ENCODE measurements at places on chromosomes 2 and 18.
A peak's percentile ranks its signal among the peaks of the same experiment; 100 is the strongest.

- DNase-seq, result no peak
Measured at GRCh38 chr18:13371689-13372418, 153.3 kb downstream of the LDLRAD4 start.

DNA sequence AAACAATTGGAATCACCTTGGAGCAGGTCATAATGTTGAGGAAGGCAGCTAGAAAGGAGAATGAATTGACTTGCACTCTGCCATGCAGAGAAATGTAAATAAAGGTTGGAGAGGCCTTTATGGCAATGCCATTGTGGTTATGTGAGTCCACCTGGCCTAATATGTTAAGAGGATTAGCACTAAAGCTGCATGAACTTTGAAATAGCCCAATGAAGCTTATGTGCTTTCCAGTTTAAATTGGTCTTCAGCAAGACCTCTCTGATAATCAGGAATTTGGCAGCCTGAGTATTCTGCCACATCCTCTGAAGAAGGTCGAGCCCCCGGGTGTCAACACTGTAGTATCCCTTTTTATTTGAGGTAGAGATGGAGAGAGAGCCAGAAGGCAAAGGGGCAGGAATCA, 464.9 kb downstream of the CDH2 start:
- DNase-seq, result no peak

- no peak for DNase-seq
Measured at GRCh38 chr2:5826979-5827655, 134.9 kb downstream of the SOX11 start.

DNA sequence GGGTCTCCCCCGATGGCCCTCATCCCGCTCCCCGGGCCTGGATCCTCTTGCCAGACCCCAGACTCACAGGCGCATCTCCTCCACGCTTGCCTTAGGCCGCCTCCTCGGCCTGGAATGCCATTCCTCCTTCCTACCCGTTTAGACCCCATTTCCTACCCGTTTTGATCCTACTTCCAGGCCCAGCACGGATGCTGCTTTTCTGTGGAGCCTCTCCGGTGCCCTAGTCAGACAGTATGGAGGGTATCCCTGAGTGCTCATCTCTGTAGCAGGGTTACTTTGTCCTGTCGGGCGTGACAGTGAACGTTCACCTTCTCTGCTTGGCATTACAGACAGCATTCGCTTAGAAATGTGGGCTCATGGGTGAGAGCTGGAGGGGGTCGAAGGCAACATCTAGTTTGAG, 9.3 kb downstream of the TOGARAM2 start:
- DNase-seq, result no peak

- DNase-seq, result peak; percentile 89
Measured at GRCh38 chr2:207227062-207227748, 61.5 kb upstream of the KLF7 start.

- DNase-seq, result no peak
Measured at GRCh38 chr2:31937741-31938140, 73.1 kb downstream of the MEMO1 start.

GRCh38 chr18:74450626-74451025, 6.5 kb downstream of the DIPK1C start:
- DNase-seq, result no peak

DNA sequence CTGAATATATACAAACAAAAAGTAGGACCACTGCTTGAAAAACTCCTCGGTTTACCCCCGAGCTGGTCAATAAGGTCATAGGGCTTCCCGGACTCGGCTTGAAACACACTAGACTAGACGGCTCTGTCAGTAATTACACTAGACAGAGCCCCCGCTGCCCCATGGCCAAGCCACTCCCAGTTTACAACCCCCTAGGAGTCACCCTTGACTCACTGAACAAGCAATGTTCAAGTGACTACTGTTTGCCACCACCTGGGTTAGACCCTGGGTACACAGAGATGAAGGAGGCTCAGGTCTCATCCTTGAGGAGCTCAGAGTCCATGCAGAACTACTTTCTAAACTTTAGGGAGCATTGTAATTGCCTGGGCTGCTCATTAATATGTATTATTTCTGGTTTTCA, 13.7 kb upstream of the PRELID3A start:
- no peak for DNase-seq

GRCh38 chr2:14479486-14479885, 153.0 kb upstream of the LRATD1 start:
- no peak for DNase-seq

GRCh38 chr2:183269956-183270355, 145.7 kb downstream of the NUP35 start:
- DNase-seq, result no peak

GRCh38 chr2:109157563-109158105, 28.6 kb downstream of the SH3RF3 start:
- no peak for DNase-seq

GRCh38 chr18:34604591-34604990, 105.5 kb upstream of the DTNA start:
- DNase-seq, result no peak

DNA sequence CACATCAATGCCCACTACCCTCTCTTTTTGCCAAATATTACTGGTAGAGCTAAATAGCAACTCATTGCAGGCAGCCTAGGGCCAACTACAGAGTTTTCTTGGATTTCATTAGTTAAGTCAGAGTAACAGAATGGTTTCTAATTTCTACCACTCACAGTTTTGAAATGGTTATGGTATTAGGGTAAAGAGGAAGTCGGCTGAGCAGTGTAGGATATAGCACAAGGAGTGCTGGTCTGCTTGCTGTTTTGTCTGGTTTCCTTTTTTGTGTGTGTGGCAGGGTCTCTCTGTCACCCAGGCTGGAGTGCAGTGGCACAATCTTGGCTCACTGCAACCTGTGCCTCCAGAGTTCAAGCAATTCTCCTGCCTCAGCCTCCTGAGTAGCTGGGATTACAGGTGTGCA, 289.2 kb upstream of the CCDC68 start:
- no peak for DNase-seq

All from NCI-H2227 treated with DMSO at 0.1 percent for 48 hours (cell line).